ENCODE measurements at places on chromosomes 5 and 9.

DNA sequence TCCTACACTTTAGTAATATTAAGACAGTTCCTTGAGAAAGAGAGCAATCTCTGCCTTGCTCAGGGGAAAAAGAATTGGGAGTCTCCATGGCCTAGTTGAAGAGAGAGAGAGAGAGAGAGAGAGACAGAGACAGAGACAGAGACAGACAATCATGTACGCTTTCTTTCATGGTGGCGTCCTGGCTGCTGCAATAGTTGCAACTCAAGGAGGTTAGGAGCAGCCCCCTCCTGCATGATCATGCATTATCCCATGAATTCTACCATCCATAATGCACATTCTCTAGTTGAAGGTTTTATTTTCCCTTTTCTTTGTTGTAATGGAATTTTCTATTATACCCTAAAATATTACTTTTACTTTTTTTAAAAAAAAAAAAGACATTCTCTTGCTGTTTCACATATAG is 50.7 kb downstream of the PPP2R2B start:
- no peak for DNase-seq

DNA sequence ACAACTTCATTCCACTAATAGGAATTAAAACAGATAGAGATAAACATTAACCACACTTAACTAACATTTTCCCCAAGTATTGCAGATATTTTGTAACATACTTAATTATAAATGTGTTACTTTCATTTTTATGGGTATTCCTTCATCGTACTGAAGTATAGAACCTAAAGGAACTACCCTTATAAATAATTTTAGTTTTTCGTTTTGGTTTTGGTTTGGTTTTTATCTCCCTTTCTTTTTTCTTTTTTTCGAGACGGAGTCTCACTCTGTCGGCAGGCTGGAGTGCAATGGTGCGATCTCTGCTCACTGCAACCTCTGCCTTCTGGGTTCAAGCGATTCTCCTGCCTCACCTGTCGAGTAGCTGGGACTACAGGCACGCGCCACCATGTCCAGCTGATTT is 60.1 kb upstream of the LMNB1 start:
- no peak for DNase-seq

GRCh38 chr9:110777876-110778215 is 109.3 kb downstream of the MUSK start:
- DNase-seq = no peak

DNA sequence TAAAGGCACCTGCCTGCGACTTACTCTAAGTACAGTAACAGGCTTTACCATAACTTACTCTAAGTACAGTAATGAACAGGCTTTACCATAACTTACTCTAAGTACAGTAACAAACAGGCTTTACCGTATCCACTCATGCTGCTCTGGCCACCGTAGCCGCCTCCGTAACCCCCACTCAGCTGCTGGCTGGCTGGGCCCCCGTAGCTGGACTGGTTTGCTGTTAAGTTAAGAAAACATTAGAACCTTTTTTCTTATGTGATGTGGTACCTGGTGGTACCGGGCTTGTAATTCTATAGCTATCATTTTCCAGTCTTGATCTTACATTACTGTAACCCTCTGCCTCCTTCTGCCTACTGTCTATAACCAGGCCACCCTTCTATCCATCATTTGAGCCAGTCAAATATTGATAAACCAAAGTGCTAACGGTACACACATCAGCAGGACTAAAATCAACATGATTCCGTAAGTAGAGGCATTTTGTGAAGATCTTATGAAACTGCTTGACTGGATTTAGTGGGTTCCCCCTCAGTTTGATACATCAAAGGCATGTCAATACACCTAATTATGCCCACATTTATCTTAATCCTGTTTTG is 7.4 kb downstream of the HNRNPH1 start:
- no peak for DNase-seq

GRCh38 chr5:55966284-55966683 is 28.5 kb downstream of the IL6ST start:
- no peak for DNase-seq

DNA sequence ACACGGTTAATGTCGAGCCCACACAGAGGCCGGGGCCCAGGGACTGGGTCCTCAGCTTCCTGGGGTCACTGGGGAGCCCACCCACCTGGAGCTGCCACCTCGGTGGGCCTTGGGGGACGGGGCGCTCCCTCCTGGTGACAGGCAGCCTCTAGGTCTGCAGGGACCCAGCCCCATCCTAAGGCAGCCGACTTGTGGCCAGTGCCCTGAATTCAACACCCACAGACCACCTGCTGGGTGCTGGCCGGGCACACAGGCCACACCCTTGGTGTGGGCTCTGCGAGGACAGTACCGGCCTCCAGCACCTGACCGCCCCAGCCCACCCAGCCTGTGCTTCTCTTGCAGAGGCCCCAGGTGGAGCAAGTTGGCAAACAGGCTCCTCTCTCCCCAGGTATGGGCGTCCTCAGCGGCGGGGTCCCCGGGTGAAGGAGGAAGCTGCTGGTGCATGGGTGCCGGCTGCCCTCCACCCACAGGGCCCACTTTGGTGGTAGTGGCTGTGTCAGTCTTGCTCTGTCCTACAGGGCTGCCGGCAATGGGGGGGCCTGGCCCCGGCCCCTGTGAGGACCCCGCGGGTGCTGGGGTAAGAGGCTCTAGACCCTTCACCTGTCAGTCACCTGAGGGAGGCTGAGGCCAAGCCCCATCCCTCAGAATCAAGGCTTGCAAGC is 8.3 kb downstream of the ENTPD8 start:
- no peak for DNase-seq

DNA sequence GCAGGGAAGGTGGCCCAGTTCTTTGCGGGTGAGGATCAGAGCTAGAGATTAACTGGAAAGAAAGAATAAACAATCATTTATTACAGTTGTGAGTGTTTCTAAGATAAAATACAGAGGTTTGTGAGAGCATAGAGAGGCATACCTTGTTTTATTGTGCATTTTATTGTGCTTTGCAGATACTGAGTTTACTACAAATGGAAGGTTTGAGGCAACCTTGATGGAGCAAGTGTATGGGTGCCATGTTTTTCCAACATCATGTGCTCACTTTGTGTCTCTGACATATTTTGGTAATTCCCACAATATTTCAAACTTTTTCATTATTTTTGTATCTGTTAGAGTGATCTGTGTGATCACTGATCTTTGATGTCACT is 715 bp upstream of the C5orf34 start:
- no peak for DNase-seq

Data from esophagus squamous epithelium (tissue), 5 donors.